ENCODE measurements at places on chromosomes 7 and 10. TPM values are rescaled to one million over a fixed set of nuclear protein-coding genes. Genes with fewer than 3 reads are reported as not detected.

The RPS24 gene
- 1,482 TPM for total RNA-seq

The MYO3A gene
- 4.7 TPM for total RNA-seq

GRCh38 chr10:105506262-105506661 lies 865.2 kb downstream of the SORCS3 start:
- H3K4me1 ChIP-seq, result no peaks in the 10 kb centered on the region
- H3K27me3 ChIP-seq, result peaks cover 6% of the 10 kb centered on the region
- DNase-seq, result no peak

The OPN4 gene
- total RNA-seq, result not detected

The SPDYE3 gene
- not detected for total RNA-seq

DNA sequence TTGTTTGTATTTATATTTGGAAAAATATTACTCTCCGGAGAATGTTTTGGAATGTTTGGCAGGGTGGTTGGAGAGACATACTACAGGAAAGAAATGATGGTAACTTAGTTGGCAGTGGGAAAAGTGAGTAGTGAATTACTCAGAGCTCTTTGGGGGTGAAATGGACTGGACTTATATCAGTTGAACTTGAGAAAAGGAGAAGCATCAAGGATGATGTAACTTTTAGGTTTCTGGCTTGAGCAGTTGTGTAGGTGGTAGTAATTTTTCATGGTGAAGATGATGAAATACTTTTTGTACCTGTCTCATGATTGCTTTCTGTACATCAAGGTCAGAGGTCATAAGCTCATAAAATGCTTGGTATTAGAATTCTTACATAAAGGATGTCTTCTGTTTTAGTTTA lies 617.2 kb downstream of the AUTS2 start:
- H3K27ac ChIP-seq, result no peak overlapping the region
- no peak overlapping the region for H3K4me3 ChIP-seq
- no peaks in the 10 kb centered on the region for H3K36me3 ChIP-seq
- H3K27me3 ChIP-seq, result no peaks in the 10 kb centered on the region
- peaks cover 24% of the 10 kb centered on the region for H3K4me1 ChIP-seq

DNA sequence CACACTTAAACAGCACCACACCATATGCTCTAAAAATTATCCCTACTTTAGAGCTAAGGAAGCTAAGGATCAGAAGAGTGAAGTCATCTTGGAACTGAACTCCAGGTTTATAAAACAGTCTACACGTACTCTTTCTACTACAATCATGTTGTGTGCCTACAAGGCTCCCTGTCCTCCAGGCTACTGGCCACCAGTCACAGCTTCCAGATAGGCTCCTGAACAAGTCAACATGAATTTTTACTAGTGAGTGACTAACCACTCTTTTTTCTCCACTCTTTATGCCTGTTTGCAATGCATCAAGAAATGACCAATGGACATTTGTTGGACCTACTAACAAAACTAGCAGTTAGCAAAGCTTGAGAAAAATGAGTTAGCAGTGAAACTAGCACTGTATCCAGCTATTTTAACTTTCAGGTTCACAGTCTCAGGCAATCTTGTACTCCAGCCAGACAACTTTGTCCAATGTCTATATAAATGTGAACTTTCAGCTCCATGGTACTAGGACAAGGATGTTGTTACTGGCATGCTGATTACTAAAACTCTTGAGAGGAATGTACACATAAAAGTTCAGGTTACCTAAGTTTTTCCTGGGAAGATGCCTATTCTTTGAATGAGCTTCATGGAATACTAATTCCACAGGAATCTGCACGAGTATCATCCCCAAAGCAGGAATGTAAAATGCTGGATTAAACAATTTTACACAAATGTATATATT lies 180.0 kb downstream of the BTAF1 start:
- no peak for DNase-seq
- peaks cover 3% of the 10 kb centered on the region for H3K4me1 ChIP-seq
- no peaks in the 10 kb centered on the region for H3K27me3 ChIP-seq
- H3K4me3 ChIP-seq, result no peak overlapping the region
- H3K27ac ChIP-seq, result no peak overlapping the region
- no peaks in the 10 kb centered on the region for H3K36me3 ChIP-seq

DNA sequence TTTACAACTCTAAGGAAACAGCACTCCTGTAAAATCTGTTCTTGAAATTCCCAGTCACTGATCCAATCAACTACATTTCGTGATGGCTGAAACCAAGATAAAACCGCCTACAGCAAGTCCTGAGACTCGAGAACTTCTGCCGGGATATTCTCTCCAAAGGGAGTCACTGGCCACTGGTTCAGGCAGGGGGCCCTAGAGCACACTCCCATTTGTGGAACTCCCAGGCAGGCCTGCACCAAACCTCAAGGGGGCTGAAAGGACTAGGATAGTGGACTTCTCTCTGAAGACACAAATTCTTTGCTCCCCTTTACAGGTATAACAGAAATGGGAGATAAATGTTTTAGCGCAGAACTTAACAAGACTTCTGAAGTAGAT lies 16.3 kb downstream of the CYTH3 start:
- H3K4me1 ChIP-seq, result peaks cover 67% of the 10 kb centered on the region
- peak overlapping the region; percentile 23 for H3K27ac ChIP-seq
- no peaks in the 10 kb centered on the region for H3K27me3 ChIP-seq
- no peak overlapping the region for H3K4me3 ChIP-seq

GRCh38 chr10:35119378-35119777 lies 7.3 kb upstream of the CREM start:
- DNase-seq, result no peak
- no peaks in the 10 kb centered on the region for H3K36me3 ChIP-seq
- no peak overlapping the region for H3K4me3 ChIP-seq
- no peaks in the 10 kb centered on the region for H3K4me1 ChIP-seq
- no peak overlapping the region for H3K27ac ChIP-seq

DNA sequence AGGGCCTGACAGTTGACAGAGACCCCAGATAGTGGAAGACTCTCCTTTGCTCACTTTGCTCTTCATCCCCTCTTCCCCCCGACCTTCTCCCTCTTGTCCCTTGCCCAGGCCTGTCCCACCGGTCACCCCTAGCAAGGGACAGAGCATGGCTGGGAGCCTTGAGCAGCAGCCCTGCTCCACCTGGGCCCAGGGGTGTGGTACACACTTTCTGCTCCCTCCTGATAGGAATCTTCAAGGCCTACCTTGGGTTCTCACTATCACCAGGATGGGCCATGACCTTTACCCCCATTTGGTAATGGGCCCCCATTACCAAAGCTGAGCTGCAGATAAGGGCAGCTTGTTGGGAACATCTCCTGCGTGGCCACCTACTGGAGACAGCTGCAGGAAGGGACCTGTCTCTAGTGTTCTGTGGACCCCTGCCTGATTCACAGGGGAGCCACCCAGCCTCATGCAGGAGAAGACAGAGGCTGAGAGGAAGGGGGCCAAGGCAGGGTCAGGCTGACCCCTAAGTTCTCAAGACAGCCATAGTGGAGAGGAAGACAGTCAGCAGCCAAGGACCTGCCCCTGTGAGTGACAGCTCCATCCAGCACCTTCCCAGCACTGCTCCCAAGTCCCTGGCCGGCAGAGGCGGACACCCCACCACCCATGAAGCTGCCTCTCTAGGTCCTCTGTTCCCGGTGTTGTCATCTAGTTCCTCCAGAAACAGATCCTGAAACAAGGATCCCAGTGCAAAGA lies 913 bp upstream of the NPC1L1 start:
- no peaks in the 10 kb centered on the region for H3K27me3 ChIP-seq
- H3K4me1 ChIP-seq, result peaks cover 10% of the 10 kb centered on the region
- no peaks in the 10 kb centered on the region for H3K36me3 ChIP-seq
- H3K27ac ChIP-seq, result no peak overlapping the region
- no peak overlapping the region for H3K4me3 ChIP-seq
- no peak for DNase-seq

The VWDE gene
- 24.7 TPM for total RNA-seq

DNA sequence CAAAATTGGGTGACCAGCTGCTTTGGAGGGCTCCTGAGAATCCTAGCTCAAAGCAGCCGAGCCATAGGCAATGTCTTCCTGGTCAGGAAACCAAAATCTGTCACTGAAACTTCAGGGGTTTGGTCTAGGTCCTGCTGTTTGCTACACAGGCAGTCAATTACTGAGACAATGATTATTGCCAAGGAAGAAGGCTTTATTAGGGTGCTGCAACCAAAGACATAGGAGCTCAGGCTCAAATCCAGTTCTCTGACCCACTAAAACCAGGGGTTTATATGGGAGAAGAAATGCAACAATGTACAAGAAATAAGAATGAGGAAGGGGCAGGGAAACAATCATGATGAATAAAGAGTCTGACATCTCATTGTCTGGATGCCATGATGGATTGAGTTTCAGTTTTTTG lies 410.3 kb upstream of the ZWINT start:
- H3K4me3 ChIP-seq, result no peak overlapping the region
- DNase-seq, result no peak
- H3K4me1 ChIP-seq, result no peaks in the 10 kb centered on the region
- peaks cover 5% of the 10 kb centered on the region for H3K36me3 ChIP-seq

GRCh38 chr7:70190281-70190680 lies 592.0 kb downstream of the AUTS2 start:
- H3K36me3 ChIP-seq, result peaks cover 3% of the 10 kb centered on the region
- no peak overlapping the region for H3K4me3 ChIP-seq
- H3K4me1 ChIP-seq, result no peaks in the 10 kb centered on the region
- H3K27ac ChIP-seq, result no peak overlapping the region
- no peaks in the 10 kb centered on the region for H3K27me3 ChIP-seq
- DNase-seq, result no peak

GRCh38 chr10:69146759-69147158 lies 22.8 kb downstream of the VPS26A start:
- no peak overlapping the region for H3K27ac ChIP-seq
- no peaks in the 10 kb centered on the region for H3K4me1 ChIP-seq
- H3K27me3 ChIP-seq, result no peaks in the 10 kb centered on the region
- H3K36me3 ChIP-seq, result peaks cover 8% of the 10 kb centered on the region
- no peak overlapping the region for H3K4me3 ChIP-seq

The DEPP1 gene
- 10.1 TPM for total RNA-seq

The FIS1 gene
- total RNA-seq, result 137 TPM

GRCh38 chr10:102208311-102209035 lies 17.6 kb upstream of the ELOVL3 start:
- peaks cover 4% of the 10 kb centered on the region for H3K4me1 ChIP-seq
- no peak overlapping the region for H3K4me3 ChIP-seq
- no peak for DNase-seq
- peak overlapping the region; percentile 0 for H3K27ac ChIP-seq
- no peaks in the 10 kb centered on the region for H3K36me3 ChIP-seq
- peaks cover 15% of the 10 kb centered on the region for H3K27me3 ChIP-seq

- no peaks in the 10 kb centered on the region for H3K27me3 ChIP-seq
- H3K36me3 ChIP-seq, result no peaks in the 10 kb centered on the region
These were observed 29.0 kb downstream of the GSTO2 start for GRCh38 chr10:104297697-104298660.

- H3K27ac ChIP-seq, result no peak overlapping the region
- H3K4me3 ChIP-seq, result no peak overlapping the region
- peaks cover 11% of the 10 kb centered on the region for H3K36me3 ChIP-seq
- no peaks in the 10 kb centered on the region for H3K27me3 ChIP-seq
- no peak for DNase-seq
These were observed 34.1 kb downstream of the LHPP start for GRCh38 chr10:124495725-124496124.

- DNase-seq, result no peak
- peak overlapping the region; percentile 82 for H3K27ac ChIP-seq
- peaks cover 6% of the 10 kb centered on the region for H3K36me3 ChIP-seq
- H3K27me3 ChIP-seq, result peaks cover 19% of the 10 kb centered on the region
These were observed 171.7 kb downstream of the FAM107B start for GRCh38 chr10:14602807-14603533.

GRCh38 chr7:76356823-76357222 lies 2.0 kb downstream of the YWHAG start:
- H3K4me1 ChIP-seq, result peaks cover 44% of the 10 kb centered on the region
- peak overlapping the region; percentile 97 for H3K27ac ChIP-seq
- H3K27me3 ChIP-seq, result no peaks in the 10 kb centered on the region
- H3K36me3 ChIP-seq, result peaks cover 23% of the 10 kb centered on the region

The LBX1 gene
- not detected for total RNA-seq

DNA sequence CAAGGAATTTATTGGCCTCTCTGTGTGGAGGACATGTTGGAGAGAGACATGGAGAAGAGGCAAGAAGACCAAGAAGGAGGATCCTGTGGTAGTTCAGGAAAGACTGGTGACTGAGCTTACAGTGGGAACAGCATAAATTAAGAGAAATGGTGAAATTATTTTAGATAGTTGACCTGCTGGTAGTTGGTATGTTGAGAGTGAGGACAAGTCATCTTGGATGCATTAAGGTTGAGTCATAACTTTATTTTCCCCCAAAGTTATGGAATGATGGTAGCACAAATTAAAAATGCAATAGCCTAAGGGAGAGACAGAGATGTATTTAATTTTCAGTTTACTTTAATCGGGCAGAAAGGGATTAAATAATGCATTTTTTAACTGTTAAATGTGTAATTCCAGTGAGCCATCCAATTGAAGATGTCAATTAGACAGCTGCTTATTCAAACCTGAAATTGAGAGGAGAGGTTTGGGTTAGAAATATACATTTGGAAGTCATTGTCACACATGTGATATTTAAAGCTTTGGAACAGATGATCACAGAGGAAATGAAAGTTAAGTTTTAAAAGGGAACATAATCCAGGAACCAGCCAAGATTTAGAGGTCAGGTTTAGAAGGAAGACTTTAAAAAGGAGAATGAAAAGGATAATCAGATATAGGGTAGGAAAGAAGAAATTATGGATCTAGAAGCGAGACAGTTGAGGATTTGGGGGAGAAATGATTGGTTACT lies 80.6 kb downstream of the DGKB start:
- no peak for DNase-seq
- H3K27ac ChIP-seq, result no peak overlapping the region
- H3K4me1 ChIP-seq, result no peaks in the 10 kb centered on the region
- no peaks in the 10 kb centered on the region for H3K36me3 ChIP-seq

GRCh38 chr7:134599371-134599770 lies 47.3 kb upstream of the BPGM start:
- no peak overlapping the region for H3K27ac ChIP-seq
- no peaks in the 10 kb centered on the region for H3K36me3 ChIP-seq
- no peak overlapping the region for H3K4me3 ChIP-seq
- DNase-seq, result no peak

- H3K36me3 ChIP-seq, result peaks cover 11% of the 10 kb centered on the region
- peaks cover 47% of the 10 kb centered on the region for H3K4me1 ChIP-seq
- no peaks in the 10 kb centered on the region for H3K27me3 ChIP-seq
- peak; percentile 71 for DNase-seq
- peak within 1 kb of the TSS; percentile 98 for H3K4me3 ChIP-seq
These were observed at the start of gene CSTF2T for GRCh38 chr10:51699475-51700227. TSS of gene CSTF2T (minus strand) at chr10:51699595. CDS start at chr10:51699549, 46 bp downstream.

DNA sequence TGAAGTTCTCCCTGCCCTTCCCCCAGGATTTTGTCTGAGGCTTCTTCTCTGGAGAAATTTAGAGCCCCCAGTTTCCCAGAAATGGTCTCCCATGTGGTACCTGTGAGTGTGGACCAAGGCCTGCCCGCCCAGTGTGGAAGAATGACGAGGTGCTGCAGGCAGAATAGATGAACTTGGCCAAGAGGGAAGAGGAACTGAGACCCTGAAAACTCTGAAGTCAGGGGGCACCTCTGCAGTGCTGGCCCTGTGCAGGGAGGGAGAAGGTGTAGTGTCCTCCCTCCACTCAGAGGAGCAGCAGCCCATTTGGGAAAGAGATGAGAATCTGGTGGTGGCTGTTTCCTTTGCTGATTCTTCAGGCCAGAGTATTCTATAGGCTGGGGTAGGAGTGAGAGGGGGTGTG lies 115.2 kb upstream of the PCGF5 start:
- H3K4me3 ChIP-seq, result no peak overlapping the region
- DNase-seq, result no peak
- peaks cover 14% of the 10 kb centered on the region for H3K27me3 ChIP-seq
- H3K36me3 ChIP-seq, result no peaks in the 10 kb centered on the region
- peaks cover 15% of the 10 kb centered on the region for H3K4me1 ChIP-seq

The CLCN1 gene
- 0.11 TPM for total RNA-seq
